ENCODE measurements at places on chromosomes 3 and 15.

DNA sequence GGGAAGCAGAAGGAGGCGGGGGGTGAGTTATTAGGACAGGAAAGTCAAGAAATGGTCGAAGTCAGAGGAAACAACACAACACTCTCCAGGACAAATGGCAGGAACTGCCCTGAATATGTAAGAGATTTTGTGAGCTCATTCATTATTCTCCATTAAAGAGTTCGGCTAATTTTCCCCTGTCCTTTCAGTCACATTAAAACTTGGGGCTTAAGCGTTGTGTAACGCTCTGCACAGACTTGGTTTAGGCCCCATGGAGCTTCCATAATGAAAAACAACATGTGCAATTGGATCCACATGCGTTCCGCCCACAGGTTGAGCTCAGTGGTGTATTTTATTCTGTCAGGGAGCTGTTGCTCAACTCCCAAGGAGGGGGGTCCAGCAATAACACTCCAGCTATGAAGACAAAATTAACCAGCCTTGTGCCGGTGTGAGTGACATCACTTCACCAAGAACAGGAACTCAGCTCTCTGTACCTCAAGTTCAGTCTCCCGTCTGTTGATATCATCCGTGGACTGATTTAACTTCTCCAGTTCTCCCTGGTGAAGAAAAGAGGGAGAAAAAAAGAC, 2.3 kb downstream of the SH3BP5 start:
- no peak for DNase-seq

DNA sequence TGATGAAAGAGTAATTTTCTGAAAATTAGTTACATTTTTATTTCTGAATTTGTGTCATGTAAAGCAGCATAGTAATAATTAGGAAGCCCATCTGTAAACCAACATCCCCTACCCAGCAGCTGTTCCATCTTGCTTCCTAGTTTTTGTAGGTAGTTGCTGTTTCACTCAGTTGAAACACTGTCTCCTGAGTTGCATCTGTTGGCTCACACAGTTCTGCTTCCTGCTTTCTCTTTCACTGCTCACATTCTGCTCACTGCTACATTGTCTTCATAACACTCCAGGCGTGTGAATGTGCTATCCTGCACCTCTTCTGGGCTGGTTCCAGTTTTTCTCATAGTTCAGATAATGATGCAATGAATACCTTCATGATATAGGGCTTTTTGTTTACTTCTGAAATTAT, 123.4 kb downstream of the EPHB1 start:
- DNase-seq = no peak

DNA sequence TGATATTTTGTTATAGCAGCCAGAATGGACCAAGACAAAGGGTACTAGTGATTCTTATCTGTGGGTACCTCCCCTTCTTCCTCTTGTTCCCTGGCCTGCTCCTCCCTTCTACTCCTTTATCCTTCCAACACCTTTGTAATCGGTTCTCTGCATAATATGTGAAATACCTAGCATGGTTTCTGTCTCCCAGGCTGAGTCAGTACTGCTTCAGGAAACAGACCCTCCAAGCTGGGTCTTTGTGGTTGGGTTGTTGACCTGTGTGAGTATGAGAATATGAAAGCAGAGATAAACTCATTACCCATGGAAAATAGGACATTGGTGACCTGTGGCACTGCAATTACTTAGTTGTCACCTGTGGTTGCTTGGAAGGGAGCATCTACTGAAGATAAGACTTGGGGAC, 69.3 kb upstream of the KLF13 start:
- DNase-seq = no peak

- DNase-seq = no peak
Observed at GRCh38 chr3:182058488-182058887, 346.8 kb downstream of the SOX2 start.

DNA sequence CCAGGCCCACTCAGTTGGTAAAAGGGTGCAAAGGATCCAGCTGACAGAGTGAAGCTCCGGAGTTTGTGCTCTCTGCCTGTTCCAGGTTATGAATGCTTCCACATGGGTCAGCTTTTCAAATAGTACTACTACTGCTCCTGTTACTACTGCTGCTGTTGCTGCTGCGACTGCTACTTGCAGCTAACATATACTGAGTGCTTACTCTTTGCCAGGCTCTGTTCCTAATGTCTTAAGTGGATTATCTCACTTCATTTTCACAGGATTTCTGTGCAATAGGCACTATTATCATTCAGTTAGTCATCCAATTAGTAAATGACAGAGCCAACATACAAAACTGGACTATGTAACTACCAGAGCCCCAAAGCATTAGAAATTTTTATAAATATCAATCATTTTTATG, 106.5 kb downstream of the IQCH start:
- no peak for DNase-seq

- DNase-seq = peak; percentile 84
Observed at GRCh38 chr3:19866751-19867347, 67.2 kb downstream of the EFHB start.

DNA sequence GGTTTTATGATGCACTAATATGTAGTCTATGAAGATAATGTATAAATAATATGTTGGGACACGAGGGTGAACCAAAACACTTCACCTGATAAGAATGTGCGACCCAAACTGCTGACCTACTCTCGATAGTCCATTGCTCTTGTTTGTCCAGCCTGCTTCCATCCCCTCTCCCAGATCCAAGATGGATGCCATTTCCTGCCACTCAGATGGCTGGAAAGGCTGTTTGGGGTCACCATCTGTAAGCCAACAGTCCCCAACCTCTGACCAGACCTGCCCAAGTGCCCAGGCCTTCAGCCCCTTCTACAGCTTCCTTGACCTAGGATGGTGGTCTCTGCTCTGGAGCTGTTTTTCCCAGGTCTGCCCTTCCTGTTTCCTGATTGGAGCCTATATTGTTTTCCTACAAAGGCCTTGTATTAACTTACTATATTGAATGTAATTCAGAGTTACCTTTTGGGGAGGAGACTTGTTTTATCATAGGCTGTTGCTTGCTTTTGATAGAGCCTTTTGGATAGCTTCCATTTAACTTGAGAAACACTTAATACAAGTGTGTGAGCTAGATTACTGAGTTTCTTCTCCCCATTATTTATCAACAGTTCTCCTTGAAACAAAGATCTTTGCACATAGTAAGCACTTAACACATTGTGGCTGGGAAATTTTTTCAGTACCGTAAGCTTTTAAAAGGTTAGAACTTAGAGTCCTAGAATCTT, 5.0 kb upstream of the PAQR9 start:
- no peak for DNase-seq

DNA sequence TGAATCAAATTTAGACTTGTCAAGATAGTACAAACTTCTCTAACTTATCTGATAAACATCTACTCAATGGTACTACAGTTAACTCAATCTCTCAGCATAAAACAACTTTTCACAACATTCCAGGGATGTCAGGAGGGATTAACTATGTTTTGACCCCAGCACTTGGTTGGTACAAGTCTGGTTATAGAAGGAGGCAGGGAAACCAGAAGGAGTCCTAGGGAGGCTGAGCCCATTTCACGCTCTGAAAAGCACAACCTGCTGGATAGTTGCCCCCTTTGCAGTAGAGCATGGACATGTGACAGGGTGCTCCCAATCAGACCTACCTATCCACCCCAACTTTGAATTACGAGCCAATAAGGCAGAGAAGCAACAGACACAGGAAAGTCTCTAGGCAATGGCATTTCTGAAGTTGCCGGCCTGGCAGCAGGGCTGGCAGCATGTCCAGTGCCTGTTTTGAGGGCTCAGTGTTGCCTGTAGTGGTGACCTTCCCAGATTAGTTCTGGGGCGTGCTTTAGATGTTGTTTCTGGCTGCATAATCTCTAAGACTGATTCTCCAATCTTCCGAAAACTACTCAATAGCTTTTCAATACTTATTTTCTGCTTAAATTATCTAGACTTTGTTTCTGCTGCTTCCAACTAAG, 8.2 kb downstream of the ANKUB1 start:
- no peak for DNase-seq

GRCh38 chr3:159782724-159783421, 205.8 kb upstream of the IL12A start:
- DNase-seq = no peak

DNA sequence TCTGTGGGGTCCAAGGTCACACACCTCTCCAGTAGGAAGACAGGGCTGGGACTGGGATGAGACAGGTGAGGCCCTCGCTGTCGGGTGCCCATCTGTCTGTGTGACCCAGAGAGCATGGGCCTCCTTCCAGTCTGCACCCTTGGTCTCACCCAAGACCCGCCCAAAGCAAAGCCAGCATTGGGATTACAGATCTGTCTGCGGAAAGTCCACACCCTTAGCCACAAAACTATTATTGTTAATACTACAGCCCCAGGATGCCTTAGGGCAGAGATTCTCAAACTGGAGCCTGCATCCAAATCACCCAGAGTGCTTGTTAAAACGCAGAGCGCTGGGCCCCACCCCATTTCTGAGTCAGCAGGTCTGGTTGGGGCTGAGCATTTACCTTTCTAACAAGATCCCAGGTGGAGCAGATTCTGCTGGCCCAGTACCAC, 58.5 kb upstream of the ZNF148 start:
- no peak for DNase-seq

GRCh38 chr3:158105710-158106253, 438 bp downstream of the SHOX2 start:
- DNase-seq = peak; percentile 71

GRCh38 chr3:194702545-194702944, 16.9 kb downstream of the FAM43A start:
- no peak for DNase-seq

DNA sequence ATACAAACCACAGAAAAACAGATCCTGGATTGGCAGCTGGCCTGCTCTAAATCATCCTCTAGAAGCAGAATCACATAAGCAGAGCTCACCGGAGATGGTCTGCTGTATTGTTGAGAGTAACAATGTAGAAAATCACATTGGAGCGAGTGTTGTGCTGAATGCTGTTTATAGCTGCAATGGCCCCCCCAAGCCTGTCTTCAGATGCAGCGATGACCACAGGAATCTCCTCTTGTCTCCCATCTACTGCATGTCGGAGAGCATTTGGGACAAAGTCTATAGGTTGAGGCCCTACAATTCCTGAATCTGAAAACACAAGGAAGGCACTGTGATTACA, 8.0 kb downstream of the GLT8D1 start:
- no peak for DNase-seq

- no peak for DNase-seq
Observed at GRCh38 chr3:185046603-185047002, 106.3 kb downstream of the C3orf70 start.

GRCh38 chr3:102756706-102757105, 321.9 kb downstream of the ZPLD1 start:
- no peak for DNase-seq

DNA sequence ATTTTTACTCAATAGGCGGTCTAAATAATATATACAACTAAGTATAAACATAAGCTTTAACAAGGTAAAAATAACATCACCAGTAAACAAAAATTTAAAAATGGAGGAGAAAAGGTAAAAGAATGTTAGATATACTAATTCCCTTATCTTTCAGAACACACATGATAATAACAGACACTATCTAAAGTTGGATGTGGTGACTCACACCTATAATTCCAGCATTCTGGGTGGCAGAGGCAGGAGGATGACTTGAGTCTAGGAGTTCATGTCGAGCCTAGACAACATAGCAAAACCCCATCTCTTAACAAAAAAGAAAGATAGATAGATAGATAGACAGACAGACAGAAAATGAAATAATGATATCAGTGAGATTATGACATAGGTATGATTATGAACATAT, 85.1 kb downstream of the STAG1 start:
- no peak for DNase-seq

GRCh38 chr3:151074256-151074655, 11.2 kb upstream of the MED12L start:
- DNase-seq = no peak

DNA sequence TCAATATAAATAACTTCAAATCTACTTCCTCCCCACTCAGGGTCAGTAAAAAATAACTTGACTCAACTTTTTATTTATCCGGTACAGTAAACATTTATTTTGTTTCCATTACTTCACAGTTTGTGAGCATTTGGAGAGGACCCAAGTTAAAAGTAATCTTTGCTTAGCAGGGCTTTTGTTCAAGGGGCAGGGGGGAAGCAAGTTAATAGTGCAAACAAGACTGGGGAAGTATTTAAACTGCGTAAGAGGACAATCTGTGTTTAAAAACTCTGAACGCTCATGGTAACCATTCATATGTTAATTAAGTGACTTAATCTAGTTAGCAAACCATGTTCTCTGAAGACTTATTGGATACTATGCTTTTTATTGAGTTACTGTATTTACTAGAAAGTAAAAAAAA, 346.2 kb downstream of the SLC9A9 start:
- DNase-seq = no peak

- DNase-seq = no peak
Observed at GRCh38 chr3:152539191-152539764, 270.5 kb downstream of the MBNL1 start.

- DNase-seq = no peak
Observed at GRCh38 chr3:108283989-108284388, 12.4 kb upstream of the HHLA2 start.

DNA sequence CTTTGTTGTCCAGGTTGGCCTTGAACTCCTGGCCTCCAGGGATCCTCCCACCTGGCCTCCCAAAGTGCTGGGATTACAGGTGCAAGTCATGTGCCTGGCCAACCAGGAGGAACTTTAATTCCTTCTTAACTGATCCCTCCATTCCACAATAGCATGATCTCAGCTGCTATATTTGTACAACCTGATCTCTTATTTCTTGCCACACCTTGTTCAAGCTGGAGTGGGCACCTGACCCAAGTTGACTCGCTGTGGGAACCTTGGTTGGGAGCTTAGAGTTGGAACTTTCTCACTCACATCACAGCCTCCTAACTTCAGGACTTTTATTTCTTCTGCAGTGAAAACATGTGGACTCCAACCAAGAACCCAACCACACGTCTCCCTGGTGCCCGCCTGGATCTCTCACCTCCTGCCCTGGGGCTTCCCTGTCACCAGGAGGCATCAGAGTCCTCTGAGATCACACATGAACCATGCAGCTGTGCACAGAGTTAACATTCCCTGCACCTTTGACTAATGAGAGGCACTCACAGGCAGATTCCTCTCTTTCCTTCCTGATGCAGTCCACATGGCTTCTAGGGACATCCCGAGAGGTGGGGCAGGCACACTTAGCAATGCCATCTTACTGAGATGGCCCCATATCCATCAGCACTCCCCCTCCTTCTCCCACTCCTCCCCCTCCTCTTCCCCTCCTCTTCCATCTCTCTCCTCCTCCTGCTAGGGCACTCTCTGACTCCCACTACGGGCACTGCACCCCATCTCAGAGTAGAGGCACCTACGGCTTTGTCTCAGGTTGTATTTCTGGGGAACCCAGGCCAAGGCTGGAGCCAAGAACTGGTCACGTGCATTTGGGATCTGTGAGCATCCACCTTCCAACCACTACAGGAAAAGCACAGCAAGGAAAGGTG, 9.7 kb upstream of the CYFIP1 start:
- DNase-seq = no peak

GRCh38 chr3:58175187-58175436, 35.7 kb downstream of the DNASE1L3 start:
- no peak for DNase-seq
